Stimulated activated CD4-positive, alpha-beta T cell treated with anti-CD3 and anti-CD28 coated beads, Interleukin-12 subunit alpha, Interleukin-12 subunit beta, amount 100 ng/mL, for 4 hours (primary cell): ENCODE measurements at places on chromosomes 1 and 21.

GRCh38 chr1:76481672-76482071, 385.6 kb upstream of the ST6GALNAC5 start:
- no peak for DNase-seq

DNA sequence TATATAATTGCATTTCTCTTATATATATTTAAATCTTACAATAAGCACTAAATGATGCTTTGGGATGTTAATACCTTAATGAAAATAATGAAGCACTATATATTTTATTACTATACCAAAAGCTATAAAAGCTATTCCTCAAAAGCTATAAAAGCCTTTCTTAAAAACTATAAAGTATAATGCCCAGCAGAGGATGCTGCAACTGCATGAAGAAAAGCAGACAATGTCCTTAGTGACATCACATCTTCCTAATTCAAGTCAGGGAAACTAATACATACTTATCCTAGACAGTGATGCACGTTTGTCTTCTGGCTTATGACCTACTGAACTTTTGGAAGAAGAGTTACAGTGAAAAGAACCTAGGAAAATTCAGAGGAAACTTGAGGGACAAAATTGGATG, 13.6 kb upstream of the C1orf185 start:
- DNase-seq = no peak

DNA sequence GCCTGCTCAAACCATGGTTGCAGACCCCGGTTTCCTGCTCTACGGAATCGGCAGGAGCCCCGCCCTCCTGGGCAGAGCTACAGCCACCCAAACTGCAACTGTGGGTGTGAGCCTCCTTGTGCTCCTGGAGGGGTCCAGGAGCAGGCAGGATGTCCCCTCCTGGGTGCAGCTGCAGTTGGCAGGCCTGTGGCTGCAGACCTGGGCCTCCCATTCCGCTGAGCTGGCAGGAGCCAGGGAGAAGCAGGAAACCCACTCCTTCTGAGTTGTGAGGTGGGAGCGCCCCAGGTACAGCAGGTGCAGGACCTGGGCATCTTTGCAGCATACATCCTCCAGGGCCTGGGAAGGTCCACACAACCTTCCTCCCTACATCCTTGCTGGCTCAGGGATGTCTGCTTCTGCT, 578.7 kb upstream of the USP24 start:
- DNase-seq = no peak

- no peak for DNase-seq
Observed at GRCh38 chr1:91830242-91831131, 55.5 kb downstream of the TGFBR3 start.

DNA sequence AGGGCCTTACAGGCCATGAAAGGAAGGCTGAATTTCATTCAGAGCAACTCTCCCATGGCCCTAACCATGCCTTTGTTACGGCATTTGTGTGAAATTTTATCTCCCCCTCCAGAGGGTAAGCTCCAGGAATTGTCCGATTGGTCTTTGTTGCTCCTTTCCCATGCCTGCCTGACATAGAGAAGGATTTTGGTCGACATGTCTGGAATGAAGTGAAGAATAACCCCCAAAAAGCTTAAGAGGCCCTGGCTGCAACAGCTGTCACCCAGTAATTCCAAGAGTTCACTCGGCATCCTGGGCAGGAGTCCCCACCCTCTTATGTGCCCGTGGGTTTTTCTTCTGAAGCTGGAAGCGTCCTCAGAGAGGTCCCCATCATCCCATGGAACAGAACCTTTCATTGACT, 20.6 kb downstream of the CDA start:
- no peak for DNase-seq

DNA sequence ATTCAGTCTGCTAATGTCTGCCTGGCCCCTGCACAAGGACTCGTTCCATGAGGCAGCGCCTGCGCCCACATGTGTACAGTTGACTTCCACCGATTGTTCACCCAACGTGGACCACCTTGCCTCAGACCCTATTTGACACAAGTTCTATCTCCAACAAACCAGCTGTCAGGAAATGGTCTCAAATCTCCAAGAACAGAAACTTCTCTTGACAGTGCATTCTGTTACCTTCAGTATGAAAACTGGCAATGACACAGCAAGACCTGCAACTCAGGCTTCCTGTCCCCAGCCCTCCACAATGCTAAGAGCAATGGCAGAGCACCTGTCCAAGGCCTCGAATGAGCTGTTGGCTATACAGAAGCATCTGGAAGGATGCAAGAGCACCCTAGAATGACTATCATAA, 102.3 kb upstream of the CLDN14 start:
- no peak for DNase-seq

DNA sequence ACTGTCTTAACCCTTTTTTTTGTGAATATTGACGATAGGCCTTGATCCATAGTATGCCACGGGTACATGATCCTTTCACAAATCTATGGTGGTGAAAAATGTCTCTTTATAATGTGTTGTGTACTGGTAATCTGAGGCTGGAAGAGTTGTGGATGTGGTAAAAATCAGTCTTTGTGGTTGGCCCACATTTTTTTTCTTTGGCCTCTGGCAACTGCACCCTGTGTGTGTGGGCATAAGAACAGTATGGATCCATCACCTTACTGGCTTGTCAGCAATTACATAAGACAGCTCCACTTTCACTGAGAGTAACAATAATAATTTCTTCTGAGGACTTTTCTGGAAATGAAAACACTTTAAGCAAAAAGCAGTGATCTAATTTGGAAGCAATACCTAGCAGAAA, 101.6 kb downstream of the GABPA start:
- DNase-seq = no peak

DNA sequence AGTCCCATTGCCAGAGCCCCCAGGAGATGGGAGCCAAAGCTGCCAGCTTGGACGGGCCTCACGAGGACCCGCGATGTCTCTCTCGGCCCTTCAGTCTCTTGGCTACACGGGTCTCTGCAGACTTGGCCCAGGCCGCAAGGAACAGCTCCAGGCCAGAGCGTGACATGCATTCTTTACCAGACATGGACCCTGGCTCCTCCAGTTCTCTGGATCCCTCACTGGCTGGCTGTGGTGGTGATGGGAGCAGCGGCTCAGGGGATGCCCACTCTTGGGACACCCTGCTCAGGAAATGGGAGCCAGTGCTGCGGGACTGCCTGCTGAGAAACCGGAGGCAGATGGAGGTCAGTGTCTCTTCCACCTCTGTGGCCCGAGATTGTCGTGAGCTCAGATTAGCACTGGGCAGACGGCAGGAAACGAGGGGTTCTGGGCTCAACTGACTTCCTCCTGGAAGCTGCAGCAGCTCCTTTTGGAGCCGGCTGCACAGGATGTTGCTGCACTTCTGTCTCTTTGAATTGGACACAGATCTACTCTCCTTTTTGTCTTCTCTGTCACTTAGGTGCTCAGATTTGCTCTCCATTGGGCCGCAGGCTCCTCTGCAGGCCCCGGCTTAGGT, 68.0 kb downstream of the DISC1 start:
- no peak for DNase-seq

DNA sequence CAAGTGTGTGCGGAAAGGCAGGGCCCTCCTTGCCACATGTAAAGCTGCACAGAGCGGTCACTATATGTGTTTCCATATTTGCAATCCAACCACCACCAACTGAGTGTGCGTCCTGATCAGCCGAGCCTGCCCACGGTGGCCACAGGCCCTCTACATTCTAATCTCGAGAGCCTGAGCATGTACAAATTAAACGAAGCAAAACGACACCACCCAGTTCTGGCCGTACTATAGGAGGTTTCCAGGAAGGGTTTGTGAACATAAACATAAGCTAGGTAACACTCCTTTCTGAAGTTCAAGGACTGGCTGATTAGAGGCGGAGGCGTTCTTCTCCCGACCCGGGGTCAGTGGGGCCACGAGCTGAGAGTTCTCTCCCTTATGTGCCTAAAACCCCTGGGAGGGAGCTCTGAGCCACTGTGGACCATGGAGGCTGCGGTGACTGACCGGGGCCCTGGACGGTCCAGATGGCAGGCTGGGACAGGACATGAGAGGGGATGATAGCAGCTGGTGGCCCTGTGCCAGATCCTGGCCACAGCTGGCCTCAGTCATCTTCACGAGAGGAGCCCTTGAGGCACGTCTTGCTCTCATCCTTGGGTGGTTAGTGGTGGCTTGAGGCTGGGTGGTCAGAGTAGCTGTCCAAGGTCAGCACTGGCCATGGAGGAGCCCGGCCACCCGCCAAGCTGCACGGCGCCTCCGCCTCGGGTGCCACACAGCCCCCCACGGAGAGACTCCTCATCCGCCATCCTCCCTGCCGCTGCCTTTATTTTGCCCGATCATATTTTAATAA, 39.1 kb upstream of the TRAPPC10 start:
- DNase-seq = no peak

GRCh38 chr1:12552951-12553921, 64.8 kb downstream of the DHRS3 start:
- DNase-seq = no peak
